Skeletal muscle tissue (tissue), 5 donors: ENCODE measurements at places on chromosomes 2 and 18. TPM values are rescaled to one million over a fixed set of nuclear protein-coding genes. Genes with fewer than 3 reads are reported as not detected.

PLEK gene
- total RNA-seq: 9.4 TPM

SIGLEC15 gene
- total RNA-seq: not detected

NT5C1B gene
- not detected for total RNA-seq

TACR1 gene
- total RNA-seq: under 0.01 TPM

SERPINB11 gene
- not detected for total RNA-seq

CRYGC gene
- total RNA-seq: not detected

C2orf80 gene
- not detected for total RNA-seq
